ENCODE measurements at places on chromosomes 3 and 15. TPM values are rescaled to one million over a fixed set of nuclear protein-coding genes. Genes with fewer than 3 reads are reported as not detected.
A peak's percentile ranks its signal among the peaks of the same experiment; 100 is the strongest.

The P2RY13 gene
- 0.50 TPM for total RNA-seq

The TGM4 gene
- not detected for total RNA-seq

DNA sequence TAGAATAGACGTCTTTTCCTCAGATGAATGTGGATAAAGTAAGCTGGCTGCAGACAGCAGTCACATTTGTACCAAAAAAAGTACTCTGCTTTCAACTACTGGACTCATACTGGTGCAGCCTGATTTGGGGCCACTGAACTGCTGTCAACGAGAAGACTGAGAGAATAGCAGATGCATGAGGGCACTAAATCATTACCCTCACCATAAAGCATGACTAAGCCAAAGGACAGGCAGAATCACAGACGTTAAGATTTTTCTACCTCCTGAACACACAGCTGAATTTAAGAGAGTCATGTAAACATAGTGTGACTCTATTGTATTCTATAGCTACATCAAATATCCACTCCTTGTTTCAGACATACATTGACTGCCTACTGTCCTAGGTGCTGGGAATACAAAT lies 67.8 kb upstream of the CDAN1 start:
- peaks cover 28% of the 10 kb centered on the region for H3K36me3 ChIP-seq
- H3K4me3 ChIP-seq = no peak overlapping the region
- peaks cover 4% of the 10 kb centered on the region for H3K4me1 ChIP-seq
- no peaks in the 10 kb centered on the region for H3K27me3 ChIP-seq

- H3K36me3 ChIP-seq = no peaks in the 10 kb centered on the region
- peak overlapping the region; percentile 38 for H3K27ac ChIP-seq
- H3K4me1 ChIP-seq = peaks cover 2% of the 10 kb centered on the region
- H3K4me3 ChIP-seq = peak overlapping the region; percentile 94
- DNase-seq = peak; percentile 24
Observed at GRCh38 chr3:15858547-15859506, 61.0 kb upstream of the ANKRD28 start.

GRCh38 chr15:78895471-78895870 lies 22.8 kb downstream of the MORF4L1 start:
- H3K4me3 ChIP-seq = no peak overlapping the region
- no peaks in the 10 kb centered on the region for H3K27me3 ChIP-seq
- no peak overlapping the region for H3K27ac ChIP-seq
- no peaks in the 10 kb centered on the region for H3K4me1 ChIP-seq
- H3K36me3 ChIP-seq = peaks cover 49% of the 10 kb centered on the region

- H3K4me1 ChIP-seq = no peaks in the 10 kb centered on the region
- no peaks in the 10 kb centered on the region for H3K27me3 ChIP-seq
- no peak overlapping the region for H3K27ac ChIP-seq
Observed at GRCh38 chr15:76815421-76815820, 89.7 kb downstream of the SCAPER start.

GRCh38 chr3:52527732-52528585 lies 5.7 kb downstream of the NT5DC2 start:
- H3K36me3 ChIP-seq = peaks cover 23% of the 10 kb centered on the region
- H3K4me3 ChIP-seq = no peak overlapping the region
- no peak overlapping the region for H3K27ac ChIP-seq
- no peaks in the 10 kb centered on the region for H3K27me3 ChIP-seq
- H3K4me1 ChIP-seq = peaks cover 51% of the 10 kb centered on the region

DNA sequence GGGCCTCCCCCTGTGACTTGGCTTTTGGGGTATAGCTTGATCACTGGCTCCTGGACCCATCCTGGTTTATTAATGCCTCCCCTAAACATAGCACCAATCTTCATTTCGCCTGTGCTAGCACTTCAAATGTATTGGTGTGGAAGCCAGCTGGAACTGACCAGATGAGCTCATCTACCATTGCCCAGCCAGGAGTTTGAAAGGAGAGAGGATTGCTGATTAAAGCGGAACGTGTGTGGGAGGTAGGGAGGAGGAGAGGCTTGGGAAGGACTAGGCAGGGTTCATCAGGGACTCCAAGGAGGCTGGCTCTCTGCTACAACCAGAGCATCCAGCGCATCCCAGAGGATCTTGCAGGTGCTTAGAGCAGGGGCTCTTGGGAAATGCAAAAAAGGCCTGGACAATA lies 34.4 kb upstream of the TLE3 start:
- H3K4me3 ChIP-seq = no peak overlapping the region
- no peaks in the 10 kb centered on the region for H3K36me3 ChIP-seq
- peaks cover 5% of the 10 kb centered on the region for H3K4me1 ChIP-seq
- no peaks in the 10 kb centered on the region for H3K27me3 ChIP-seq
- DNase-seq = peak; percentile 46
- H3K27ac ChIP-seq = no peak overlapping the region

DNA sequence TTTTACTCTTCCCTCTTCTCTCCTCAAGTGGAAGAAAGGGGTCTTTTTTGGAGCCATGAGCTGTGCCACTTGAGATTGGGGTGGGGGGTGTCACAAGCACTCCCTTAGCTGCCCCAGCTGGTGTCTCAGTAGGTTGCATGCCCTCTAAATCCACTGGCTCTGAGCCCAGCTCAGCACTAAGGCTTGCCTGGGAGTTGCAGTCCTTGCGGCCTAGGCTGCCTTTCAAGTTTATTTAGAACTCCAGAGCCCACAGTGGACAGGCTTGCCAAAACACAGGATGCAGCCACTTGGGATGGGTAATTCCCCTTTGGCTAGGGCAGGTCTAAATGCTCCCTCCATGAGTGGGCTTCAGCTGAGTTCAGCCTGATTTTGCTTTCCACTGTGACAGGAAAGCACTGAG lies 24.7 kb downstream of the C3orf20 start:
- H3K27me3 ChIP-seq = no peaks in the 10 kb centered on the region
- no peak overlapping the region for H3K4me3 ChIP-seq
- DNase-seq = peak; percentile 30

The MNS1 gene
- 0.42 TPM for total RNA-seq

GRCh38 chr3:149765762-149766334 lies 13.6 kb upstream of the COMMD2 start:
- no peak overlapping the region for H3K4me3 ChIP-seq
- H3K27ac ChIP-seq = no peak overlapping the region
- peaks cover 23% of the 10 kb centered on the region for H3K27me3 ChIP-seq
- no peaks in the 10 kb centered on the region for H3K36me3 ChIP-seq
- no peak for DNase-seq

The PLXNB1 gene
- total RNA-seq = 28.0 TPM

GRCh38 chr3:153599685-153600084 lies 437.7 kb downstream of the RAP2B start:
- no peaks in the 10 kb centered on the region for H3K27me3 ChIP-seq
- no peaks in the 10 kb centered on the region for H3K4me1 ChIP-seq
- DNase-seq = peak; percentile 21
- no peak overlapping the region for H3K27ac ChIP-seq
- H3K36me3 ChIP-seq = no peaks in the 10 kb centered on the region

- H3K27me3 ChIP-seq = no peaks in the 10 kb centered on the region
- no peak for DNase-seq
- H3K4me3 ChIP-seq = no peak overlapping the region
- no peak overlapping the region for H3K27ac ChIP-seq
- no peaks in the 10 kb centered on the region for H3K36me3 ChIP-seq
Observed at GRCh38 chr3:131544557-131544956, 41.8 kb upstream of the MRPL3 start.

The ALS2CL gene
- total RNA-seq = 11.8 TPM

DNA sequence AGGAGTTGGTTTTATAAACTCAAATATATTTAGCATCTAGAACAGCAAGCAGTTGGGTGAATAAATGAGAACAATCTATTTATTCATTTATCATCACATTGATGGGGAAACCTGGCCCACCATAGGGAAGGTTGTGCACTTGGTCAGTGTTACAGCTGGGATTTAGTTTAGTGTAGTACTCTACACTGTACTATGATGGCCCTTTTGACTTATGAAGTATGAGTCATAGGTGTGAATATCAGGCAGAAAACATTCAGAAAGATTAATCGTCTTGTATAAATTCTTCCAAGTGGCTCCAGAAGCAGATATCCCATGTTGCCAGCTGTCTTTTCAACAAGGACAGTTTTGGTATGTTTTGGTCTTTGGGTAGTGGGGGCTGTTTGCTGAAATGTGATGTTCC lies 38.0 kb downstream of the BBS4 start:
- H3K4me3 ChIP-seq = no peak overlapping the region
- peaks cover 40% of the 10 kb centered on the region for H3K36me3 ChIP-seq
- no peak for DNase-seq
- no peaks in the 10 kb centered on the region for H3K27me3 ChIP-seq
- H3K4me1 ChIP-seq = no peaks in the 10 kb centered on the region
- H3K27ac ChIP-seq = no peak overlapping the region

GRCh38 chr15:73387507-73388255 lies 18.9 kb upstream of the HCN4 start:
- DNase-seq = no peak
- no peak overlapping the region for H3K27ac ChIP-seq
- H3K27me3 ChIP-seq = no peaks in the 10 kb centered on the region
- H3K4me3 ChIP-seq = no peak overlapping the region

- no peak overlapping the region for H3K4me3 ChIP-seq
- H3K36me3 ChIP-seq = no peaks in the 10 kb centered on the region
- H3K4me1 ChIP-seq = no peaks in the 10 kb centered on the region
- H3K27me3 ChIP-seq = no peaks in the 10 kb centered on the region
Observed at GRCh38 chr15:88221836-88222235, 34.7 kb downstream of the NTRK3 start.

The SPINK8 gene
- total RNA-seq = not detected

DNA sequence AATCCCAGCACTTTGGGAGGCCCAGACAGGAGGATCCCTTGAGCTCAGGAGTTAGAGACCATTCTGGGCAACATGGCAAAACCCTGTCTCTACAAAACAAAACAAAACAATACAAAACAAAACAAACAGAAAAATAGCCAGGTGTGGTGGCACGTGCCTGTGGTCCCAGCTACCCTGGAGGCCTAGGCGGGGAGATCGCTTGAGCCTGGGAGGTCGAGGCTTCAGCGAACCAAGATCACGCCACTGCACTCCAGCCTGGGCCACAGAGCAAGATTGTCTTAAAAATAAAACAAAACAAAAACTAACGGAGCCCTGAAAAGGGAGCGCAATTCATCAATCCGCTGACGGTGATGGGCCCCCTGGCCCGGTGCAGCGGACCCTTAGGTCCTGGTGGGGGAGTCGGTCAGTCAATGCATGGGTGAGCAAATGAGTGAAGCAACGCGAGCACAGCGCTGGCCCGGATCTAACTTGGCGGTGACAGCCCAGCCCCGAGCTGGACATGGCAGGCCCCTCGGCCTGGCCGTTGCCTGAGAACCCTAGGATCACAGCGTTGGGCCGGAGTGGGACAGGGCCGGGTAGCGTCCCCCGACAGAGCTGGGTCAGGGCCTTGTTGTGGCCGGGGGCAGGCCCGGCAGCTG lies 52.4 kb upstream of the BLM start:
- peak overlapping the region; percentile 84 for H3K27ac ChIP-seq
- no peaks in the 10 kb centered on the region for H3K27me3 ChIP-seq
- peak; percentile 30 for DNase-seq
- no peaks in the 10 kb centered on the region for H3K36me3 ChIP-seq

The EFHB gene
- total RNA-seq = not detected

DNA sequence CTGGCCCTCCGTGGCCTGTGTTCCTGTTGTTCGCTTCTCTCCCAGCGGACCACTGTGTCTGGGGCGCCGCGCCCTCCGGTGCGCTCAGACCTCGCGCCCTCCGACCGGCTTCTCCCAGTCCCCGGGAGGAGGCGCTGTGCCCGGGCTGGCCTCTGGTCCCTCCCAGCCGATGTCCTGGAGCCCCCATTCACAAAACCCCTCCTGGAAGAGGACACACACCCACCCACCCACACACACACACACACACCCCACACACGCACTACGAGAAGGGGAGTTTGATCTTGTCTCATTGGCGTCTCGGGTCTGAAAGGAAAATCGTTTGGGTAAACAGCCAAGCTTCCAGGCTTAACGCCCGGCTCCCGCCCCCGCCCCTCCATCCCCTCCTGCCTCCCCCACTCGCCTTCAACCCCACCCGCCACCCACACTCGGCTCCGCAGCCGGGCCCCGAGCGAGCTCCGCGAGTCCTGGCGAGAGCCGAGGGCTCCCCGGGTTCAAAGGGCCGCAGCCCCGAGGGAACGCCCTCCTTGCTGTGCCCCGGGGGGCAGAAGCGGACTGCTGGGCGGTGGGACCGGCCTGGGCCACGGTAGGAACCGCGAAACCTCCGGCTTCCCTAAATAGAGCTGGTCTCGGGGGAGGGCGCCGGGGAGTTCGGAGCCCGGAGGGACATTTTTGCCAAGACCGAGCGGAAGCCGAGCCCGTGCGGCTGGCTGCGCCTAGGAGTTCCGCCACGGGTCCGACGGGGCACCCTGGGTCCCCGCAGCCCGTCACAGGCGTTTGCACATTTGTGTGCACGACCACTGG lies 23.6 kb downstream of the NR2F2 start:
- H3K4me1 ChIP-seq = peaks cover 48% of the 10 kb centered on the region
- H3K27me3 ChIP-seq = peaks cover 11% of the 10 kb centered on the region
- peak; percentile 53 for DNase-seq
- peak overlapping the region; percentile 75 for H3K4me3 ChIP-seq
- H3K27ac ChIP-seq = peak overlapping the region; percentile 84
